Activated T-cell treated with anti-CD3 and anti-CD28 coated beads for 24 hours (primary cell): ENCODE measurements at places on chromosomes 16 and 17.

DNA sequence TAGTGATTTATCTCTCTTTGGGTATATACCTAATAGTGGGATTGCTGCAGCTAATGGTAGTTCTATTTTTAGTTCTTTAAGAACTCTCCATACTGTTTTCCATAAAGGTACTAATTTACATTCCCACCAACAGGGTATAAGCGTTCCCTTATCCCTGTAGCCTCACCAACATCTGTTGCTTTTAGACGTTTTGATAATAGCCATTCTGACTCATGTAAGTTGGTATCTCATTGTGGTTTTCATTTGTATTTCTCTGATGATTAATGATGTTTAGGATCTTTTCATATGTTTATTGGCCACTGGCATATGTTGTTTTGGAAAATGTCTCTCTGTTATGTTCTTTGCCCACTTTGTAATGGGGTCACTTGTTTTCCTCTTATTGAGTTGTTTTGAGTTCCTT lies 88.5 kb upstream of the ZNF267 start:
- DNase-seq: no peak

- DNase-seq: no peak
Observed at GRCh38 chr16:84919269-84919668, 92.1 kb downstream of the ZDHHC7 start.

GRCh38 chr17:79830303-79830702 lies 8.9 kb downstream of the CBX4 start:
- DNase-seq: no peak

- DNase-seq: no peak
Observed at GRCh38 chr16:77955127-77955526, 67.2 kb upstream of the CLEC3A start.

DNA sequence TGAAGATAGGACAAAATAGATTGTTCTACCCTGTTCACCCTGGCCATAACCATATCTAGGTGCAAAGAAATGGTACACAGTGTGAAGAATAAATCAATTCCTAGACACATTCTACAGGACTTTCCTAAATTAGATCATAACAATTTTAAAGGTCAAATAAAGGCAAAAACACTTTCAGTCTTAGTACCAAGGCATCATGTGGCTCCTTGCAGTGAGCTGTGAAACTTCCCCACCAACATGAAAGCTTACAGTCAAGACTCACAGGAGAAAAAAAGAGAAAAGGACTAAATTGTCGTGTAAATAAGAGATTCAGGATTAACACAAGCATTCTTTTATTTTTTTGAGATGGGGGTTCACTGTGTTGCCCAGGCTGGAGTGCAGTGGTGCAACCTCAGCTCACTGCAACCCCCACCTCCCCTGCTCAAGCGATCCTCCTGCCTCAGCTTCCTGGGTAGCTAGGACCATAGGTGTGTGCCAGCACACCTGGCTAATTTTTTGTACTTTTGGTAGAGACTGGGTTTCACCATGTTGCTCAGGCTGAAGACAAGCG lies 14.2 kb downstream of the NSMCE1 start:
- DNase-seq: no peak

DNA sequence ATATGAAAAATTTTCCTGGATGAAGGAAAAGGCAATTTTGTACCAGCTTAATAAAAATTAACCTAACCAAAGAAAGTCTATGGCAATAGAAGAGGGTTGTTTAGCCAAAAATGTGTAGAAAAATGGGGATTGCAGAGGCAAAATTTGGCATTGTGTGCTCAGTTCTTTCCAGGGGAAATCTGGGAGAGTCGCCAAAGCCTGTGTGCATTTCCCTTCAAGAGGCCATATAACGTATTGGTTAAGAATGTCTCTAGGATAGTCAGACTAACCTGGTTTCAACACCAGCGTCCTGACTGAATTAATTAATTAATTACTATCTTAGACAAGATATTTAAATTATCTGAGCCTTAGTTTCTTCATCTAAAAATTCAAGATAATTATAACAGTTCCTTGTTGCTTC lies 44.8 kb upstream of the HLF start:
- no peak for DNase-seq

DNA sequence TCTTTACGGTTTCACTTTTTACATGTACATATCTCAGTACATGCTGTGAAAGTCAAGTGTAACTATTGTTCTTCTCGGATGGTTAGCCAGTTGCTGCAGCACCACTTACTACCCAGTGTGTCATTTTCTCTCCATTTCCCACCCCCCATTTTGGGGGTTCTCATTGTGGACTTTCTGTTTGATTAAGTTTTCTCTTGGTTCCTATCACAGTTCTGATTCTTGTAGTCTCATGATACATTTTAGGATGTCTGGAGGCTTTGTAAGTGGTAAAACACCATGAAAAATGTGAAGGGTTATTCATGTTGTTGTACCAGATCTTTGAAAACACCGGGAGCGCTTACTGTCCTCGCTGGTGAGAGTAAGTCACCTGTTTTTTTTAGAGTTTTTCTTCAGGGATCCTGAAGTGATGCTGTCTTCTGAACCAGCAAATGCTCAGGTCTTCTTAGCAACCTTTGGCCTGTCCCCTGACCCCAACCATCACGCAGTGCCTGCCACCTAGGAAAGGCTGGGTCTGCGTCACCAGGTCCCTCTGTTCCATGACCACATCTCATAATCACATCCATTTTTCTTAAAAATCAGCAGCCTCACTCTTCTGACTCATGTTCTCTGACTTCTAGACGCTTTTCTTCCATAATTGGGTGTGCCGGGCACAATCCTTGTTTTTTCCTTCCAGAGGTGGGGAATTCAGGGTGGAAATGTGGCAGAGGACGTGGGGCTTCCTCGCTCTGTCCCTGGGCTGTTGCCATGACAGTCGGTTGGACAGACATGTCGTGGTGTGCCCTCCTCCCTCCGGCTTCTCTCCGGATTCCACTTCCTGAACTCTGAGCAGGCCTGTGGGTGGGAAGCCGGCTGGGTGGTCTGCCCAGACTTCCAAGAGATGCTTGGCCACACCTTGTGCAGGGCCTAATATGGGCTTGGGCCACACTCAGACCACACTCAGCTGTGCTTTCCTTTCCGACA lies 102.6 kb downstream of the NTN1 start:
- no peak for DNase-seq

- no peak for DNase-seq
Observed at GRCh38 chr17:6843241-6843880, 11.8 kb upstream of the TEKT1 start.

DNA sequence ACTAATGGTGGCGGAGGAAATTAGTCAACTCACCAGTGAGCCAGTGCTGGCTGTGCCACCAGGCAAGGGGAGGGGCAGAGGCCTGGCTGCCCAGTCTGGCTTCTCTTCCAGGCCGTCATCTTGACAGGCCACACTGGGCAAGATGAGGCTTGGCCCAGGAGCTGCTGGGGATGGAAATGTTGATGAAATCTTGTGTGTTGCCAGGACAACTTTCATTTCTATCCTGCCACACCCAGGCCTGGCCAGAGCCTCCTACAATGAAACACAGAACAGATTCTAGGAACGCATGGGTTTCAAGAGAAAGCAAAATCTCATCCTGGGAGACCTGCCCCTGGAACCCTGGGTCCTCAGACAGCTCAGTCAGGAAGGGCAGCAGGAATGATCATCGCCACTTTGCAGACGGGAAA lies 9.3 kb downstream of the HEXIM2 start:
- no peak for DNase-seq

GRCh38 chr17:45873728-45874127 lies 20.6 kb upstream of the MAPT start:
- peak; percentile 16 for DNase-seq

DNA sequence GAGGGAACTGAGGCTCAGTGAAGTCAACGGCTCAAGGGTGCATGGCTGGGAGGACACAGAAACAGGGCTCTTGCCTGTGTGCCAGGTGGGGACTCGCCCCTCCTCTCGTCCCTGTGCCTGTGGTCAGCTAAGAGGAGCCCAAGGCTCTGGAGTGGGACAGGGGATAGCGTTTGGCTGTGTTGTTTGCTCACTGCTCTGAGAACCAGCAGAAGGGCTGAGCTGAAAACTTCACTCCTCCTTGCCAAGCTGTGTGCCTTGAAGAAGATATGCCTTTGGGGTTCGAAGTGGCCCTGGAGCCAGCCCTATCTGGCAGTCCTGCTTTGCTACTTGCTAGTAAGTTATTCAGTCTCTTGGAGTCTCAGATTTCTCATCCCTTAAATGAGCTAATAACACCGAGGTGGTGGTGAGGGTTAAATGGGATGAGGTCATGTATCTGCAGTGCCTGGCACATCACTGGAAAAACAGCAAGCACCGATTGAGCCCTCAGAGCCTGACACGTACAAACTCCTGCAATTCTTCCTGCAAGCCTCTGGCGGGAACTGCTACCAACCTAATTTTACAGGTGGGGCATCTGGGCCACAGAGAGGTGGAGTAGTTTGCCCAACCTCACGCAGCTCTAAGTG lies 17.7 kb downstream of the FOXL1 start:
- DNase-seq: no peak

- no peak for DNase-seq
Observed at GRCh38 chr17:37425268-37425667, 18.6 kb downstream of the TADA2A start.

GRCh38 chr17:14866266-14866665 lies 398.9 kb downstream of the PMP22 start:
- no peak for DNase-seq

GRCh38 chr17:77332981-77333685 lies 192.4 kb downstream of the SEC14L1 start:
- peak; percentile 49 for DNase-seq

GRCh38 chr16:55503726-55504550 lies 4.9 kb upstream of the LPCAT2 start:
- no peak for DNase-seq

DNA sequence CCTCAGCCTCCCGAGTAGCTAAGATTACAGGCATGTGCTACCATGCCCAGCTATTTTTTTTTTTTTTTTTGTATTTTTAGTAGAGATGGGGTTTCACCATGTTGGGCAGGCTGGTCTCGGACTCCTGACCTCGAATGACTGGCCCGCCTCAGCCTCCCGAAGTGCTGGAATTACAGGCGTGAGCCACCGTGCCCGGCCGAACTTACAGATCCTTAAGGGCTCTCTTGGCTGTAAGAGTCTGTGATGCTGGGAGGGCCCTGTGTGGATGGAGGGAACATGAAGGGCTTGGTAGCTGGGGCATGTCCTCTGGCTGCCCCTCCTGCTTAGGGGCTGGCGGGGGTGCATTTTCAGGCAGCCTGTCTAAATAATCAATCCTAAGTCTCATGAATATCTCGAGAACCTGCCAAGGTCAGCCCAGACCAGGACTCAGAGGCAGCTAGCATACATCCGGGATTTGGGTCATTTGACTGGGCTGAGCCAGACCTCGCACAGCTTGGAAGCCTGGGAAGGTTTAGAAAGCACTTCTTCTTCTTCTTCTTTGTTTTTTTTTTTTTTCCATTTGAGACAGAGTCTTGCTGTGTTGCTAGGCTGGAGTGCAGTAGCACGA lies 17.1 kb downstream of the SPNS3 start:
- no peak for DNase-seq

GRCh38 chr17:39608142-39608981 lies 642 bp upstream of the NEUROD2 start:
- no peak for DNase-seq

GRCh38 chr16:4570688-4571321 lies 14.7 kb downstream of the C16orf96 start:
- DNase-seq: no peak

DNA sequence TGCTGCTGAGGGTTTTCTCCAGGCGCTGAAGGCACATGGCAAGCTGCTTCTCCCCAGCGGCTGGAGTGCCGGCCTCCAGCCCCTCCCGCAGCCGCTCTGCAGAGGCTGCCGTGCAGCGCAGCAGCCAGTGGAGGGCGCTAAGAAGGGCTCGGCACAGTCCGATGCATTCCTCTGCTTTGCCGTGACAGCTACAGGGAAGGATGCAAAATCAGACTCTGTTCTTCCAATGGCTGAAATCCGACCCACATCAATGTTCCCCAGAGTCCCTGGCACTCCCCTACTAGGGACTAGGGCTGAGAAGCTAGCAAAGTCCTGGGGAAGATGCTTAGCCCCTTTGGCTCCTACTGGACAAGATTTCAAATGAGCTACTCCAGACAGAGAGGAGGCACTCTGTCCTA lies 19.0 kb downstream of the MED24 start:
- DNase-seq: no peak

DNA sequence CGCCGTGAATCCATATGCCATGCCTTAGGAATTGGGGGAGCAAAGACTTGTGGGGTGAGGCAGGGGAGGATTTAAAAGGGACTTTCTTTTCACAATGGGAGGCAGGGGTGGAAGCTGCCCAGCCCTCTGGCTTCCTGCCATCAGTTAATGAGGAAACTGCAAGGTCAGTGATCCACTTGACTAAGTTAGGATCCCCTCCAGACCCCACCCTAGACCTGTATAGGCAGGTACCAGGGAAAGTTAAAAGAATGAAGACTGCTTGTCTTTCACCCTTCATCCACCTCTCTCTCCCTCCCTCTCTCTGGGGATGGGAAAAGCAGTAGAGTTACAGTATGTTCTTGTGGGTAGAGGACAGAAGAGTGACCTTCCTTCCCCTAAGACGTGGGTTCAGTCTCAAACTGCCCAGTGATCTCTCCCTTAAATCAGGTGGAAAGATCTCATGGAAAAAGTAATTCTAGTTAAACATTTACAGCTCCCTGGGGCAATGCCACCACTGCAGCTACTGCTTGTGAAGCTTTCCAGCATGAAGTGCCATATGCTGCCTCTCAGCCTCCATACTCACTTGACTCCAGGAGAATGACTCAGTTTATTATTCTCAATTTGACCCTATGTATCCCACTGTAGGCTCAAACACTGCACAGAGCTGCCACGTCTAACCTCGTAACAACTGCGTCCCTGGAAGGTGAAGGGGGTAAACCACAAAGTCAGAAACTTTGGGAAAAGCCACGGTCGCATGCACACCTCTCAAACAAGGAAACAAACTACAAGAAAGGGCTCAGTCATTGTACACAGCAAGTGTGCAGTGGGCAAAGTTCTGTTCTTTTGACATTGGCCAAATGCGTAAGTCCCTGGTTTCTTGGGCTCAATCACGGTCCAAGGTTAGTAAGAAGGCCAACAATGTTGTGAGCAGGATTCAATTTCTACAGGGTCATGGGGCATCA lies 1.2 kb downstream of the COA3 start:
- DNase-seq: no peak

DNA sequence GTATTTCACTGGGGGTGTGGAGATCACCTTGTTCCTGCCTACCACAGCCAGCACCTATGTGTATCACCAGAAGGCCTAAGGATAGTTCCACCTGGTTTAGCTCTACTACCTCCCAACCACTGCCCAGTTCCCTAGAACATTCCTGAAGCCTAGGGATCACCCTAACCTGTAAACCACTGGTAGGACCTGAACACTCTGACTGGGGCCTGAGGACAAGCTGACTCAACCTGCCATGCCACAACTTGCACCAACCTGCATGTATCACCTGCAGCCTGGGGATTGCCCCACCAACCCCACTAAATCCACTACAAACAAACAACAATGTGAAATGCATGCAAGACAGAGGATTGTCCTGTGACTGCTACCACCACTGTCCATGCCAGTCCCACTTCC lies 128.1 kb downstream of the KIF2B start:
- no peak for DNase-seq

- no peak for DNase-seq
Observed at GRCh38 chr16:22787466-22788192, 26.3 kb upstream of the HS3ST2 start.
